AG09319 (cell line): ENCODE measurements at places on chromosomes 1 and 21.
A peak's percentile ranks its signal among the peaks of the same experiment; 100 is the strongest.

DNA sequence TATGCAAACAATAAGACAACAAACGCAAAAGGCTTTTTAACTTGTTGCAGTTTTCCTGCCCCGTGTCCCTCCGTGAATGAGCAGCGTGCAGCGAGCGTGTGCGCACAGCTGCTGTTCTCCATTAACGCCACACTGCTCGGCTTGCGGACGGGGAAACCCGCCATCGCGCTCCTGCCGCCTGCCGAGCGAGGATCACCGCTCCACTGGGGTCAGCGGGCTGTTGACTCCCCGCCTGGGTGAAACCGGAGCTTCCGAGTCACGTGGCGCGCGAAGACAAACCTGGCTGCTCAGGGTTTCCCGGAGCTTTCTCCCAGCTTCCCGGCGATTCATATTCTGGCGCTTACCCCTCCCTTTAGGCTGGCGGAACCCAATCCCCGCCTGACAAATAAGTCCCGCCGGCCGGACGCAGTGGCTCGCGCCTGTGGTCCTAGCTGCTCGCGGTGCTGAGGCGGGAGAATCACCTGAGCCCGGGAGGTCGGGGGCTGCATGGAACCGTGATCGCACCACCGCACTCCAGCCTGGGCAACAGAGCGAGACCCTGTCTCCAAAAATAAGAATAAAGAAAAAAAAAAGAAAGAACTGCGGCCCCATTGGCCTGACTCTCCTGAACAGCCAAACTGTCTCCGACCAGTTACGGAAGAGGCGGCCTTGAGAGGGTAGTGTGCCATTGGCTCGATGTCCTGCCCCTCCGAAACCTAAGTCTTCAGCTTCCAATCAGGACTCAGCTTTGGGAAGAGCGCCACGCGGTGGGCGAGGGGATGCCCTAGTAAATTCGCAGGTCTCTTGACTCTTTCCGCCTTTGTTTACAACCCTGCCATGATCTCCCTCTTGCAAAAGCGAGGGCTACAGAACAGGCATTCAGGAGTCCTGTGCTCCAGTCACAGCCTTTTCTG, at the start of gene CREB3L4:
Gene CREB3L4 (plus strand): TSS at position 796 of the 893 bp plus-strand sequence. CDS start 624 bp downstream, outside the sequence.
- DNase-seq, result peak; percentile 93

GRCh38 chr1:240649733-240650721, 38.1 kb upstream of the GREM2 start:
- DNase-seq, result no peak

DNA sequence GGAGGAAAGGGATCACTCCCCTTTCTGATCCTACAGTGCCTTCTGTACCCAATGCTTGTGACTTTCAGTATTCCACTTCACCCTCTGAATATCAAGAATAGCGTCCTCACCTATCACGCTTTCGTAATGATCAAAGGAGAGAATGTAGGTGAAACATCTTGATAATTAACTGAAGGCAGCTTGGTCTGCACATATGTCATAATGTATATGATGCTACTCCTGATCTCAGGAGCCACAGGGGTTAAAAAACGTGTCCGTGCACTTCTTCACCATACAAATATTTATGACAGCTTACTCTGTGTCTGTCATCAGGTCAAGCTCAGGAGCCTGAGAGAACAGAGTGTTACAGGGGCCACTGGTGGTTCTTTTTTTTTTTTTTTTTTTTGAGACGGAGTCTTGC, 1.2 kb upstream of the PIK3C2B start:
- DNase-seq, result no peak

DNA sequence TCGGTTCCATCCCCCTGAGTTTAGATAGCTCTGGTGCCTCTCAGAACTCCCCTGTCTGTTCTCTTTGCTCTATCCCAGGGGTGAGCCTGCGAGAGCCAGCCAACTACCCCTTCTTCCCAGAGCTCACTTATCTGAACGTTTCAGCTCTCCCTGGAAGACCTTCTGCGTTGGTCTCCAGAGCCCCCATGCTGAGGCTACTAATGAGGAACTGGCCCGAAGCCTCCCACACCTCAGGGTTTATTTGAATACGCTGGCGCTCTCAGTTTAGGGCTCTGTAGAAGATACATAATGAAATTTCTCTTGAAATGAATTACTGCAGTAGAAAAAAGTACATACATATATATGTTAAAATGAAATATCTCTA, 43.5 kb downstream of the TCEANC2 start:
- no peak for DNase-seq

DNA sequence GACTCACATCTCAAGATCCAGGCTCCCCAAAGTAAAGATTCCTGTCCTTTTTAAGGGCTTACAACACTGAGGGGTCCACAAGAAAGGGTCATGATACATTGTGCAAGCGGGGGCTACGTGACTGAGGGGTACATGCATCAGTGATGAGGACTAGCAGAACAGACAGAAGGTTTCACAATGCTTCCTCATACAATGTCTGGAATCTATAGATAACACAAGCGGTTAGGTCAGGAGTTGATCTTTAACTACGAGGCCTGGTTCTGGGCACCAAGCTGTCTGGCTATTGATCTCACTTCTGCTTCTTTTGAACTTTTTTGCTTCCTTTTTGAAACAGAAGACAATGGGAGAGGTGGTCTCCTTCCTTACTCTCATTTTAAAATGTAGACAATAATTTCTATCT, 718.6 kb downstream of the AMY1C start:
- DNase-seq, result no peak
